Smooth muscle cell of trachea (primary cell): ENCODE measurements at places on chromosomes 1 and 21. TPM values are rescaled to one million over a fixed set of nuclear protein-coding genes. Genes with fewer than 3 reads are reported as not detected.

LHX8 gene
- total RNA-seq = under 0.01 TPM in 1 of 2 replicates, not detected in the other

MAP3K7CL gene
- total RNA-seq = 22.7 and 23.3 TPM in 2 replicates

FCRL2 gene
- total RNA-seq = not detected in 2 replicates

EPHX1 gene
- total RNA-seq = 67.9 and 112 TPM in 2 replicates

CACNA1S gene
- not detected in 2 replicates for total RNA-seq

SLC45A1 gene
- 1.2 and 4.8 TPM in 2 replicates for total RNA-seq

RNU11 gene
- total RNA-seq = not detected in 2 replicates

TFF3 gene
- total RNA-seq = 0.17 and 0.29 TPM in 2 replicates
